NCI-H1417 treated with DMSO at 0.1 percent for 48 hours (cell line): ENCODE measurements at places on chromosomes 2 and 18.

- DNase-seq = no peak
These were observed 12.5 kb upstream of the ATIC start for GRCh38 chr2:215299337-215299859.

DNA sequence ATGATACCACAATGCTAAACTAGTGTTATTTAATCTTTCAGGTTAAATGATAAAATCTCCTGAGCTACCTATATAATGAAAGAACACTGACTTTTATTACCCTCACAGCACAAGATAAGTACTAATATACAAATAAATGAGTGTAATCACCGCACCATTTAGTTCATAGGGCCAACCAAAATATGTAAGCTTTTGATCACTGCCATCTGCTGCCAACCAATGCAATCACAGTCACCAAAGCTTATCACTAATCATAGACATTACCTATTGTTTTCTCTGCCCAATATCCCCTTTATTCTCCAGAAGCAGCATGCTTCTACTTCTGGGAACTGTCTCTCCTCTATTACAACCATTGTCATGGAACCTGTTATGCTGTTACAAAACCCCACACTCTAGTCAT lies 151.6 kb upstream of the LRATD1 start:
- no peak for DNase-seq

DNA sequence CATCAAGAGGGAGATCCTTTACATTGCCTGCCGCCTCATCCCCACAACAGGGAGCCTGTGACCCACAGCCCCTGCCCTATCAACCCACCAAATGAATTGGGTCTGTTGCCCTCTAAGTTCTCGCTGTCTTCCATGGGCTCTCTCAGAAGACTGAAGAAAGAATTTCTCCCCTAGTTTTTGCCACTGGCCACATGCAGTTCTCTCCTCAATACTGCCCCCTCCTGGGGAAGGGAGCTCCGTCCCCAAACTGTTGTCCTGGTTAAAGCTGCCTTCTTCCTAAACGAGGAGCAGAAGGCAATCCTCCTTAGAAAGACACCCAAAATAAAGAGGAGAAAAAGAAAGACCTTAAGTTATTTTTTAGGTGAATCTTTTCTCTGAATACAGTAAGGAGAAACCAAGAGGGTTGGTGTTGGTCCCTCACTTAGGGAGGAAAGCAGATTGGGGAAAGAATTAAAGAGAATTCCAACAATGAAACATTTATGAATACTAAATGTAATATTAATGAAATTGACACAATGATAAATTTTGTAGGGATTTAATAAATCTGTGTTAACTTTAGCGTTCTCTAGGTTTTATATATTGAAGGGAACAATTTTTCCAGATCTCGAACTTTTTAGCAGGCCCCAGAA lies 31.1 kb upstream of the SATB2 start:
- DNase-seq = no peak

DNA sequence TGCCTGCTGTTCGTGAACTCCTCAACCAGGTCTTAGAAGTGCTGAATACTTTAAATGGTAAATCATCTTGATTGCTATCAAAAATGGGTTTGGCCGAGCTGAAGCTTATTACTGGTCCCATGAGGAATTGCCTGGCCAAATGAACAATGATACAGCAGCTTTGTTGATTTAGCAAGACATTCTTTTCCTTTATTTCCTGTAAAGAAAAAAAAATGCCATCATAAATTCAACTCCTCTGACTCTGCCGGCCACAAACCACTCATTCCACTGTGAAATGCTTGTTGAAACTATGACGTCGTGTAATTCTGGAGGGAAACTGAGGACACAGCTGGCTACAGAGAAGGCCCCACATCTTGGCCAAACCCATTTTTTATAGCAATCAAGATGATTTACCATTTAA lies 74.2 kb upstream of the ID2 start:
- no peak for DNase-seq

DNA sequence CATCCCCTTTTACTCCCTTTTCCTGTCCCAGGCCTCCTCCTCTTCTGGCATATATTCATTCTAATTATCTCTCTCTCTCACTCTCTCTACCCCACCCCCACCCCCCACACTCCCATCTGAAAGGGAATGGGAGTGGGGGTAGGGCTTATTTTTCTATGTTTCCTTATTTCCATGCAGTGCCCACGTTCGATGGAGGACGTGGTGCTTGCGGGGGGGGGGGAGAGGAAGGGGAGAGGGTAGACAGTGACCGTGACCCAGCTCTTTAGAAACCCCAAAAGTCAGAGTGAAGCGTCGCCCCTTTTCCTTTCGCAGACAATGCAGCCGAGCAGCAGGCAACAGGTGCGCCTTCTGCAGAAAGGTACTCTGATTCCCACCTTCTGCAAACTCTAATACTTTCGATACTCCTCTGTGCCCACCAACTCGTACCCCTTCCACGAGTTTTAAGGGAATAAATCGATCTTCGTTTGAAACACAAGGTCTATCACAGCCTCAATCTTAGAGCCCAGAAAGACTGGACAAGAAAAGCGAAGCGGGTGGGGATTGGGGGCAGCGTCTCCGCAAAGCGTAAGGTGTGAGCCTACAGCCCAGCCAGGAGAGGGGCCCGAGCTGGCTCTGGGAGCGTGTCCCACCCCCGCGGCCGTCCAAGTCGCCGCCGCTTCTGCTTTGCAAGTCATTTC lies 891 bp upstream of the NR4A2 start:
- DNase-seq = no peak
